ENCODE measurements at places on chromosomes 7 and 10.

DNA sequence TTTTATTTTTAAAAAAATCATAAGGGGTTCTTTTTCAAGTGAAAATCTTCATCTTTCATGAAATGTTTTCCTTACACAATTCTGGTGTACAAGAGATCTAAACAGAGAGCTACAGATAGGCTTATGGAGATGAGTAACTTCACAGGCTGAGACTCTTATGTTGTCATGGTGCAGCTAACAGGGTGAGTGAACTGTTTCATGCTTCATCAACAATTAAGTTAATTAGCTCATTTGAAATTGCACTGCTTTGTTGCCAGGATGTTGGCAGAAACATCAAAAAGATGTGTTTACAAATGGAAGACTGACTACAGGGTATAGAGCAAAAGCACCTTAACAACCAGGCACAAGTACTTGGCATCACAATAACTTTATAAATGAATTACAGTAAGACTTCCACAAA, 230.8 kb downstream of the FOXP2 start:
- no peak for DNase-seq

DNA sequence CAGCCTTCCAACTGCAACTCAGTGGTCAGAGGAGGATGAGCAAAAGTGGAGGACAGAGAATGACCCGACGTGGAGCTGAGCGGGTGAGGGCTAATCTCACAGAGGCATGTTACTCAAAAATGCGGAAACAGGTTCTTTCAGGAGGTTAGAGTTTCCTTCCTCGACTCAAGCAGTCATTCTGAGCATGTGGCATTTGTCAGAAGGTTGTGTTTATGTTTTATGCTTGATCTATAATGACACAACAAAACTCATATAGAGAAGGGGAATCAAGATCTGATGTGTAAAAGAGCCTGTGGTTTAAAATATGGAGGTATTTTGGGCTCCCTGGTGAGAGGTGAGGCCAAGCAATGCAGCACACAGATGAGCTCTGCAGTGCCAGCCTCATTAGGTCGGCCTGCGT, 311.4 kb downstream of the ADARB2 start:
- no peak for DNase-seq

- no peak for DNase-seq
Measured at GRCh38 chr10:91682912-91683311, 50.0 kb upstream of the PPP1R3C start.

DNA sequence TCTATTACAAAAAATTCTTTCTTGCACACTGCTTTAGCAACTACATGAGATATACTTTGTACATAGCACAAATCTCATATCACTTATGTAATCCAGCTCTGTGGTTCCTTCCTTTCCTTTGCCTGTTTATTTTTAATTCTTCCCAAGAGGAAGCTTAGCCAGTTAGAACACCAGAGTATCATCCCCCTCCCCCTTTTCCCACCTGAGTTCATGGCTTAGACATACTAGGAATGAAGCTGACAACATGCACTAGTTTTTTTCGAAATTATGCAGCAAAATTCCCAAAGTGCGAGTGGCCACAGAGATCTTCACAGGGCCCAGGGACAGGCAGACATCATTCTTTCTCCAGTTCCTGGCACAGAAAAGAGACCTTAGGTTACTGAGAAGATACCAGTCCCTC, 17.8 kb downstream of the CAV1 start:
- DNase-seq, result no peak

- DNase-seq, result no peak
Measured at GRCh38 chr7:2824678-2825461, 19.2 kb downstream of the GNA12 start.

DNA sequence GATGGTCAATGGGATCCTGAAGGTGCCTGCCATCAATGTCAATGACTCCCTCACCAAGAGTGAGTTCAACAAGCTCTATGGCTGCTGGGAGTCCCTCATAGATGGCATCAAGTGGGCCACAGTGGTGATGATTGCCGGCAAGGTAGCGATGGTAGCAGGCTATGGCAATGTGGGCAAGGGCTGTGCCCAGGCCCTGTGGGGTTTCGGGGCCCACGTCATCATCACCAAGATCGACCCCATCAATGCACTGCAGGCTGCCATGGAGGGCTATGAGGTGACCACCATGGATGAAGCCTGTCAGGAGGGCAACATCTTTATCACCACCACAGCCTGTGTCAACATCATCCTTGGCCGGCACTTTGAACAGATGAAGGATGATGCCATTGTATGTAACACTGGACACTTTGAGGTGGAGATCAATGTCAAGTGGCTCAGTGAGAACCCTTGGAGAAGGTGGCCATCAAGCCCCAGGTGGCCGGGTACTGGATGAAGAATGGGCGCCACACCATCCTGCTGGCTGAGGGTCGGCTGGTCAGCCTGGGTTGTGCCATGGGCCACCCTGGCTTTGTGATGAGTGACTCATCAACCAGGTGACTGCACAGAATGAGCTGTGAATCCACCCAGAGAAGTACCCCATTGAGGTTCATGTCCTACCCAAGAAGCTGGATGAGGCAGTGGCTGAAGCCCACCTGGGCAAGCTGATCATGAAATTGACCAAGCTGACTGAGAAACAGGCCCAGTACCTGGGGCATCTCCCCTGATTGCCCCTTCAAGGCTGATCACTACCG, 63.0 kb upstream of the ANTXRL start:
- DNase-seq, result no peak

DNA sequence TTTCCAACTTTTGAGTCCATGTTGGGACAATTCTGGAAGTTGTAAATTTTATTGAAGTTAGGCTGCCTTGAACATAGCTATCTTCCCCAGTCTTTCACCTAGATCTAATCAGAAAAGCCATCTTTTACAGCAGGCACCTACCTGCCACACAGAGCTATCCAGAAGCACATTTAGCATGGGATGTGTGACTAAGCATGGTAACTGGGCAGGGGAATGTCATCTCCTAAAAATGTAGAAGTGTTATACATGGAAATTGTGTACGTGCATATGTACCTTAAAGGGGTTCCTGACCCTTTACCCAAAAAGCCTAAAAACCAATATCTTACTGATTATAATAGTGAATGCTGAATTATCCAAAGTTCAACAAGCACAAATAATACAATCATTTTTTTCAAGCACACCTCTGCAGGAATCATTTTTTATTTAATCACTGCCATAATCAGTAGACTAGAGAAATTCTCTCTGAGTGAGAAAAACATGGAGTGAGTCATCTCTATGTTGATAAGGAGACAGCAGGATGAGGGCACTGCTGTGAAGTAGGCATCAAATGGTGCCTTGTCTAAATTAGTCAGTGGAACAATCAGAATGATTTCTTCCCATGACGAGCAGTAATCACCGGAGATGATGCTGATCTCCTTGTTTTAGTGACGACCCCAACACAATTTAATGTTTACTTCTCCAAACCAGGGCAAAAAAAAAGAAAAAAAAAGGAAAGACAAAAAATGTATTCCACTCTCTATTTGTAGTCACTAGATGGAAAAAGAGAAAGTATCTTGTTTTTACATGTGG, 75.9 kb downstream of the SORBS1 start:
- no peak for DNase-seq
